Kidney tubule cell (primary cell): ENCODE measurements at places on chromosomes 5 and 9.

DNA sequence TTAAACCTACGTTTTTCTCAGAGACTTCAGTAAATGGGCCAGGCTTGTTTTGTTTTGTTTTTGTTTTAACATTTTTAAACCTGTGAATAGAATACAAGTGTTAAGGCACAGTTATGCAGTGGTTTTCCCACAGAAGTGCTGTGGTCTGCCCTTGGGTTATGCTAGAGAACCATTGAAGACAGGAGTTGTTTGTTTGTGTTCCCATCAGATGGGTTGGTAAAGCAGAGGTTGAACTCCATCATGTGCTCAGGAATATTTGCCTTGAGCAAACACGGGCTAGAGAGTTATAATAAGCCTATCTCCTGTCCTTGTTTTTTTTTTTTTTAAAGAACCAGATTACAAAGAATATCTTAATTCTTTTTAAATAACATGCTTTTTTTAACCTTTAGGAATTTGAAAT, 28.5 kb downstream of the RHOBTB3 start:
- peak; percentile 38 for DNase-seq

DNA sequence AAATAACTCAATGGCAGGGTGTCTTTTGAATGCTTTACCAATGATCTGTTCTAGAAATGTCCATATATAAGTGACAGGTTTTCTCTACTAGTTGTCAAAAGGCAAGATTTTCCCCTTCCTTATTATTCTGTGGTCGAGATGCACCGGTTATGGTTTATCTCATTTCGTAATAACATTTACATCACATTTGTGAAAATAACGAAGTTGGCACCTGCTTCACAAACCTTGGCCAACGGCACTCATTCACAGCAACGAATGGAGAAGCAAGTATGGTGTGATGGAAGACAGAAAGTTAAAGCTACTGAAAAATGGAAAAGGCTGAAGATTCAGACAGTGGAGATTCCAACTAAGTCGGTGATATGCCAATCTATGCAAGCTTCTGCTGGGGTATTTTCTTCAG, 235.8 kb downstream of the KCTD16 start:
- DNase-seq, result no peak

- DNase-seq, result peak; percentile 71
Observed at GRCh38 chr9:20980832-20981455, 50.5 kb downstream of the HACD4 start.

DNA sequence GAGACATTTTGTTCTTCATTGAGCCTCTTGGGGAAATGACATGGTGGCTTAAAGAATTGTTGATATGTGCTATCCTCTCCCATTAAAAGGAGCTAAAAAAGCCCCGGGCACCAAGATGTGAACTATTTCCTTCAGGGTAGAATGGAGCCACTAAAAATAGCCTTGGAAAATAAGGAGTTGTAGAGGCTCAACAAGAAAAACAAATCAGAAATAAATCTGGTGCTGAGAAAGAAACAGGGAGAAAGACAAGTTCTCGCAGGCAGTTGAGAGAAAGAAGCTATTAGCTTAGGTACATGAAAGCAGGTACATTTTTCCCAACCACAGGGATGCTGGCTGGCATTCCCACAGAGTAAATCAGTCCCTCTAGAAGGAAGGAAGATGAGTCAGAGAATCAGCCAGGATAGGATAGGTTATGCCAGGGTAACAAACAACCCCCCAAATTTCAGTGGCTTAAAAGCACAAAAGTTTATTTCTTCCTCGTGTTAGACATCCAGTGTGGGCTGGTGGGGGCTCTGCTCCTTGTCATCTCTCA, 134.6 kb upstream of the ADRA1B start:
- peak; percentile 80 for DNase-seq

- DNase-seq, result no peak
Observed at GRCh38 chr9:127550751-127551150, 61.3 kb upstream of the STXBP1 start.

DNA sequence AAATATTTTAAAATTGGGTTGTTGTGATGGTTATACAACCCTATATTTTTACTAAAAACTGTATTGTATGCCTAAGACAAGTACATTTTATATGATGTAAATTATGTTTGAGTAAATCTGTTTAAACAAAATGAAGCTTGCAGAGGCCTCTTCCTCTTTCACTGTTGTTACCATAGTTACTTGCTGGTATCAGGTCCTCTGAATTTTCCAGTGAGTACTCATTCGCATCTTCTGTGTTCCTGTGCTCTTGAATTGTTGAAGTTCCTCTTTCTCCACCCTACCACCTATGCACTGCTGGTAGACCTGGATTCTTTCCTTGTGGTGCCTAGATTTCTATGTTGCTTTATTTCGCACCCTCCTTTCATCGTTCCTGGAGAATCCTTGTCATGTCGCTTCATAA, 938.5 kb upstream of the ACO1 start:
- no peak for DNase-seq

DNA sequence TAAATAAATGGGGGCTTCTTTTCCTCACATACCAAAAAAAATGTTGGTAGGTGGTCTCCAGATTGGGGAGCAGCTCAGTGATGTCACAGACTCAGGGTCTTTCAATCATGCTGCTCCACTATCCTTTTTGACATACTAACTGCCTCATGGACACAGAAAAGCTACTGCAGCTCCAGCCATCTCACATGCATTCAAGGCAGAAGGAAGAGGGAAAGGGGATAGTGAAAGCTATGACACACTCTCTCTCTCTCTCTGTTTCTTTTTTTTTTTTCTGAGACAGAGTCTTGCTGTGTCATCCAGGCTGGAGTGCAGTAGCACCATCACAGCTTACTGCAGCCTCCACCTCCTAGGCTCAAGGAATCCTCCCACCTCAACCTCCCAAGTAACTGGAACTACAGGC, 7.9 kb upstream of the ADGRD2 start:
- DNase-seq, result no peak

- no peak for DNase-seq
Observed at GRCh38 chr5:33944543-33945132, 8.5 kb downstream of the RXFP3 start.

- DNase-seq, result peak; percentile 89
Observed at GRCh38 chr5:172451771-172452197, 2.5 kb downstream of the SH3PXD2B start.

- no peak for DNase-seq
Observed at GRCh38 chr5:3199962-3200755, 395.5 kb upstream of the IRX1 start.

DNA sequence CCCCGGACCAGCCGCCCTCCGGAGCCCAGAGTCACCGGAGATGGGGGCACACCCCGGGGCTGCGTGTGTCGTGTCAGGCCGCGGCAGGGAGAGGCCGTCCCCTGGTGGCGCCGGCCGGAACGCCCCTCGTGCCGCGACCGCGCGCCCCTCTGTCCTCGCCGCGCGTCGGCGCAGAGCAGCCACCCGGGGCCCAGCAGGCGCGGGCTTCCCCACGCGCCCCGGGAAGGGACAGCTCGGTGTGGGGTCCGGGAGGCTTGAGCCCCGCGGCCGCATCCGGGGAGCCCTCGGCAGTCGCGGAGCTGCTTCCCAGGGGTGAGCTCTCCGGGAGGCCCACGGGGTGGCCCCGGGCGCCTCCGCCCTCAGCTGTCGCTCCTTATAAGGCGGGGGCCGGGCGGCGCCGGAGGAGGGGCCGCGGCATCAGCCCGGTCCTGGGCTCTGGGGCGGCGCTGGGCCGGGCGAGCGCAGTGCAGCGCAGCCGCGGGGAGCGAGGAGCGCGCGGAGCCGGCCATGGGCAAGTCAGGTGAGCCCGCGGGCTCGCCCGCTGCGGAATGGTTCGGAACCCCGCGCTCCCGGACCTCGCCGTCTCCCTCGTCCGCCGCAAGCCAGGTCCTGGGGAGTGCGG, at the start of gene GLIPR2:
GLIPR2 (plus strand) TSS at position 462 of the 622 bp plus-strand sequence; CDS start at position 508, 46 bp downstream.
- DNase-seq, result peak; percentile 81

DNA sequence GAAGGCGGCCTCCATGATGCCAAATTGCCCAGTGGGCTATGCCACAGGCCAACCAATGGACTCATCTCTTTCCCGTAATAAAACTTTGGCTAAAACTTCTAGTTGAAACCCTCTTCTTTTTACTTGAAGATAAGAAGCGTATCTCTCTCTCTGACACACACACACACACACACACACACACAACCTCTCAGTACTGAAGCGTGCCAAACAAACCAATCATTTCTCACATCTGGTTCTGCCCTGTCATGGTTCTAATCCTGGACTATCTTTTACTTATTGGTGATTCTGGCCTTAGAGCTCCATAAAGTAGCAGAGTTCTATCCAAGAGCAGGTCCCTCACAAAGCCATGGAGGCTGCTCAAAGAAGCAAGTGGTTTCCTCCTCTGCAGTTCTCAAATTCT, 64.6 kb downstream of the PTCH1 start:
- no peak for DNase-seq

DNA sequence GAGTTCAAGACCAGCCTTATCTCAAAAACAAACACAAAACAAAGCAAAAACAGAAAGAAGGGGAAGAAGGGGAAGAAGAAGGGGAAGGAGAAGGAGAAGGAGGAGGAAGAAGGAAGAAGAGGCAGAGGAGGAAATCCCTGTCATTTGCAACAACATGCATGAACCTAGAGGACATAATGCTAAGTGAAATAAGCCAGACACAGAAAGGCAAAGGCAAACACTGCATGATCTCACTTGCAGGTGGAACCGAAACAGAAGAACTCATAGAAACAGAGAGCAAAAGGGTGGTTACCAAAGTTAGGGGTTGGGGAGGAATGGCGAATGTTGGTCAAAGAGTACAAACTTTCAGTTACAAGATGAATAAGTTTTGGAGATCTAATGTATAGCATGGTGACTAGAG, 135.4 kb downstream of the UGCG start:
- DNase-seq, result no peak

DNA sequence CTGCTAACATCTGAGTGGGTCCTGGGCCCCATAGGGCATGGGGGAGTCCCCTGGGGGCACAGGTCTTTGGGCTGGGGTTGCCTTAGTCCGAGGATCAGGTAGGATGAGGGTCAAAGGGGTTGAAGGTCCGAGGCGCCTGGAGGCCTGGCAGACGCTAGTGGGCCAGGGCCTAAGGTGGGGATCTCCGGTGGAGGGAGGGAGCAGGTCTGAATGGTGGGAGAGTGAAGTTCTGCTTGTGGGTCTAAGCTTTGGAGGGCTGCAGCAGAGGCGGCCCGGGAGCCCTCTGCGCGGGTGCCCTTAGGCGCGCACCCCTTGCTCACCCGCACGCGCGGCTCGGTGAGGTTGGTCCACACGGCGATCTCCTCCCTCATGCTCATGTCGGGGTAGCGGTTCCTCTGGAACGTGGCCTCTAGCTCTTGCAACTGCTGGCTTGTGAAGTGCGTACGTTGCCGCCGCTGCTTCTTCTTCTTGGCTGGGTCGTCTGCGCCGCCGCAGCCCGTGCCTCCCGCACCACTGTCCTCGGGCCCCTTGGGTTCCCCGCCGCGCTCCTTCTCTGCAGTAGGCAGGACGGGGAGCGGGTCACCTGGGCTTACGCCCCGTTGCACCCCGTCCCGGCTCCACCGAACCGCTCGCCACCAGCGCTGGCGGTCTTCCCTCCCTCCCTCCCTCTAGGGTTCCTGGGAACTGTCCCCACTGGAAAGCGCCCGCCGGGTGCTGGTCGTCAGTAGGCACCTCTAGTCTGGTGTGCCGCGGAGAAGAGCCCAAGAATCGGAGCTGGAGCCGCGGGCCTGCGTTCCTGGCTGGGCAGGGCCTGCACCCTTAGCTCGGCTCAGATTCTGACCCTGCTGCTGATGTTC, 2.8 kb downstream of the PITX1 start:
- DNase-seq, result peak; percentile 20

DNA sequence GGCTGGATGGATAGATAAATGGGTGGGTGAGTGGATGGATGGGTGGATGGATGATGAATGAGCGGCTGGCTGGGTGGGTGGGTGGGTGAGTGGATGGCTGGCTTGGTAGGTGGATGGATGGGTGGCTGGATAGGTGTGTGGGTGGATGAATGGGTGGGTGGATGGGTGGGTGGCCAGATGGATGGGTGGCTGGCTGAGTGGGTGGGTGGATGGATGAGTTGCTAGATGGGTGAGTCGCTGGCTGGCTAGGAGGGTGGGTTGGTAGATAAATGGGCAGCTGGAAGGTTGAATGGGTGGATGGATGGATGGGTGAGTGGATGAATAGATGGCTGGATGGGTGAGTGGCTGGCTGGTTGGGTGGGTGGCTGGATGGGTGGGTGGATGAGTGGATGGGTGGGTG, 27.9 kb upstream of the CEP72 start:
- DNase-seq, result no peak

DNA sequence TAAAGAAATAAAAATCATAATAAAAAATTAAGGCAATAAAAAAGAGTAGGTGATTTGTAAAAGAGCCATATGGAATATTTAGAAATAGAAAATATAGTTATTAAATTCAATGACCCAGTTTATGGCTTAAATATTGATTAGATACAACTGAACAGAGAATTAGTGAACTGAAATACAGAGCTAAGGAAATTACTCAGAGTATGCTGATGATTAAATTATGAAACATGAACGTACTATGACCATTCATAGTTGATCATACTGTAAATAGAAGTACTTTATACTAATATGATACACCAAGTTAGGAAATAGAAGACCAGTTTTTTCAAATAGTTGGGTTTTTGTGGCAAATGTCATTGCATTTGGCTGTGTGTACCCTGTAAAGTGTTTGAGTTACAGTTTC, 194.5 kb downstream of the CWC27 start:
- no peak for DNase-seq

GRCh38 chr5:108636135-108636853, 111.4 kb upstream of the FER start:
- DNase-seq, result no peak

- peak; percentile 62 for DNase-seq
Observed at GRCh38 chr5:52786949-52787599, 642 bp upstream of the ITGA1 start.
